Airway epithelial cell (primary cell): ENCODE measurements at places on chromosomes 5 and 9. TPM values are rescaled to one million over a fixed set of nuclear protein-coding genes. Genes with fewer than 3 reads are reported as not detected.

Gene SIT1
- total RNA-seq: not detected in 2 replicates

Gene DMRTA1
- total RNA-seq: 2.0 and 2.4 TPM in 2 replicates

Gene CORO2A
- total RNA-seq: 19.0 and 28.4 TPM in 2 replicates

Gene LCN2
- 24.7 and 33.4 TPM in 2 replicates for total RNA-seq

Gene PCDHB11
- total RNA-seq: 0.09 TPM in 1 of 2 replicates, not detected in the other

Gene LCN15
- total RNA-seq: not detected in 2 replicates

Gene GPR21
- 0.28 and 0.42 TPM in 2 replicates for total RNA-seq

Gene ENC1
- 14.0 and 27.2 TPM in 2 replicates for total RNA-seq

Gene ASPN
- total RNA-seq: not detected in 2 replicates

Gene CMBL
- total RNA-seq: 0.98 and 3.1 TPM in 2 replicates

Gene SPINK6
- 5.9 and 10.8 TPM in 2 replicates for total RNA-seq

Gene NKD2
- total RNA-seq: 0.09 and 0.42 TPM in 2 replicates

Gene ZNF608
- total RNA-seq: 7.6 and 11.4 TPM in 2 replicates

Gene RASEF
- 7.5 and 8.3 TPM in 2 replicates for total RNA-seq

Gene SLC1A1
- total RNA-seq: 1.4 and 1.7 TPM in 2 replicates

Gene NXNL2
- 0.23 TPM in 1 of 2 replicates, not detected in the other for total RNA-seq

Gene TRIM7
- 66.5 and 84.9 TPM in 2 replicates for total RNA-seq
